Activated CD4-positive, alpha-beta T cell treated with anti-CD3 and anti-CD28 coated beads for 24 hours (primary cell): ENCODE measurements at places on chromosomes 7 and 10.

DNA sequence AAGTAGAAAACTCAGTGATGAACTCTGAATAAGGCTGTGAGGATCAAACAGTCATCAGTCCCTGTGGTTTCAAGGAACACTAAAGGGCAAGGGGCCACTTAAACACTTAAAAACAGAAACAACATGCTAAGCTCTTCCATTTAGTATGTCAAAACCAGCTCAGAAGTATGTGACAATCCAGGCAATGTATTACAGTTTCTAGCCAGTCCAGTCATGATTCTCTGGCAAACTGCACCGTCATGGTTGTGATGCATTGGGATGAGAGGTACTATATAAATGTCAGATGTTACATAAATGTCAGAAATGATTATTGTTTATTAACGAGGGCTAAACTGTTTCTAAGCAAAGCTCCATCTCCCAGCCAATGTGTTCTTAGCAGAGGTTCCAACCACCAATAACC, 4.7 kb upstream of the CREB5 start:
- DNase-seq, result no peak

DNA sequence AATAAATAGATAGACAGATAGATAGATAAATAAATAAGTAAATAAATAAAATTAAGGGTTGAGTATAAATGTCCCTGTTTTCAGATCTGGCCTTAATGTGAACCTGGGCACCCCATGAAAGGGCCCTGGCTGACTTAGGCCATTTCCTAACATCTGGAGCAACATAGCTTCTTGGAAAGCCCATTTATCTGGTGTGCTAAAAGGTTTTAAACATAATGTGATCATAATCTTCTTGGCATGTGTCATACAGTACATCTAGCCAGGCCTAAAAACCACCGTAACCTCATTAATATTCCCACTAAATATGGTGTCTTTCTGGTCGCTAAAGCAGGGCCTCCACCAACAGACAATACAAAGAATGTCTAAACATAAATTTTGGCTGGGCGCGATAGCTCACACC, 142.8 kb downstream of the BTAF1 start:
- no peak for DNase-seq

DNA sequence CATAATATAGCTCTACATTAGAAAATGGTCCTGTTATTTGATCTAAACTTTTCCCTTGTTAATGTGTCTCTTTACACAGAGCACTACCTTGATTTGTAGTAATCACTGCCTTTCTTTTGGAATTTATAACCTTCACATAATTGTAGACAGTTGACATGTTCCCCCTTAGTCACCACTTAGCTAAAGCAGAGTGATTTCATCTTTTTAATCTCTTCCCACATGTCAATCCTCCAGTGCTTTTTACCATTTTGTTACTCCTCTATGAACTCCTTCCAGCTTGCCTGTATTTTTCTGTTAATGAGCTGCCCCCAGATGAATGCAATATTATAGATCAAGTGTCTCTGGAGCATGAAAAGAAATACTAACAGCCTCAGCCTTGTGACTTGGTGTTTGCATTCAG, 2.6 kb upstream of the PPP1R3A start:
- no peak for DNase-seq

DNA sequence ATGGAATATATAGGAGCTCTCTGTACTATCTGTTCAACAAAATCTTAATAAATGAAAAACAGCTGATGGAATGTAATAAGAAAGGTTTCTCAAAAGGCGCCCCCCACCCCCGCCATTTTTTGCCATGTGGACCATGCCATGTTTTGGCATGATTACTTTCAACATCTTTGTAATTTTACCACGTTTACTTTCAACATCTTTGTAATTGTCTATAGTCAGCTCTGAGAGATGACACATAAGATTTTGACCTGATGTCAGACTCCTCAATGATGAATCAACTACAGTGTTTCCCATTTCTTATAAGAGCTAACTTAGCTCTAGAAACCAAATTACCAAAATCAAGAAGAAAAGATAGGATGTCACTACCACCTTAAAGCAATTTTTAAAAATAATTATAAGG, 144.9 kb upstream of the AHR start:
- no peak for DNase-seq

GRCh38 chr7:100674411-100675104, 1.0 kb downstream of the GNB2 start:
- DNase-seq, result no peak

DNA sequence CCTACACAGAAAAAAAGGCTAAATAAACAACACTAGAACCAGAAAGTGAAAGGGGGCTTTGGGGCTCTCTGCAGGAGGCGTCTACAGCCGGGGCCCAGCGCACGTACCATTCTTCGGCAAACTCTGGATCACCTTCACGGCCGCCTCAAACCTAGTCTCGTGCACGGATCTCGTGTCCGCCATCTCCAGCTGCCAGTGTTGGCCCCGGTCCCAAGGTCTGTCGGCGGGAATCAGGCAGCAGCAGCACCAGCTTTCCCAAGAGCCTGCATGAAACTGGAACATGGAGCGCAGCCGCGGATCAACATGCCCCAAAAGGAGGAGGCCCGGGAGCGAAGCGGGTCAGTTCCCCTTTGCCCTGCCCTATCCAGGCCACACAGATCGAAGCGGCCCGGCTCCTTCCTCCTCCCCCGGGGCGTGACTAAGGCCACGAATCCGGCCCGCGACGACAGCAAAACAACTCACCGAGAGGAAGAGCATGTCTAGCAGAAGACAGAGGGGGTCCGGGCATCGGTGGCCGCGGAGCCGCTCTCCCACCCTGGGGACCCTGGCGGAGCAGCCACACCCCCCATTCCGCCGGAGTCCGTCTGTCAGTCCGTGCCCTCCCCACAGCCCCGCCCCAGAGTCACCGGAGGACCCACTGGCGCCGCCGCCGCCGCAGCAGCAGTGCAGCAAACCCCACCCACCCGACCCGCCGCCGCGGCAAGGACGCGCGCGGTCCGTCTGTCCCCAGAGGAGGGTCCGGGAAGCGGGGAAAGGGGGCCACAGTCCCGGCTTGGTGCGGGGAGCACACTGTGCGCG, at the start of gene ACBD5:
Gene ACBD5 (minus strand): TSS at position 586 of the 798 bp plus-strand sequence. CDS start 109 bp downstream, at position 477.
- peak; percentile 60 for DNase-seq

- DNase-seq, result no peak
Observed at GRCh38 chr10:61984803-61985418, 83.4 kb downstream of the ARID5B start.

DNA sequence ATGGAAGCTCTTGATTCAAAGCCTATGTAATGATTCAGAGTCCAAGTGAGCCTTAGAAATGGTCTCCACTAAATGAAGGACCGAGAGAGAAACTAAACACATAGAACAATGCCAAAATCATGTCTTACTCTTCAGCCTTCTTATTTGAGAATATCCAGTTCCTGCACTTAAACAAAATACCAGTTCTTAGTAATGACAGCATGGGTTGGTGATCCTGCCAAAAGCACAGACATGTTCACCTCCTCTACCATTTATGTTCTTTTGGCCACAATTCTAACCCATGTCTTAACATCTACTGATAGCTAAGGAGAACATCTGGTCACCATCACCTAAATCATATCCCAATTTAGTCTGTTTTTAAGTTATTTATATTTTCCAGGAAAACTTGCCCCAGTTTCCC, 239.6 kb upstream of the PTN start:
- DNase-seq, result no peak

DNA sequence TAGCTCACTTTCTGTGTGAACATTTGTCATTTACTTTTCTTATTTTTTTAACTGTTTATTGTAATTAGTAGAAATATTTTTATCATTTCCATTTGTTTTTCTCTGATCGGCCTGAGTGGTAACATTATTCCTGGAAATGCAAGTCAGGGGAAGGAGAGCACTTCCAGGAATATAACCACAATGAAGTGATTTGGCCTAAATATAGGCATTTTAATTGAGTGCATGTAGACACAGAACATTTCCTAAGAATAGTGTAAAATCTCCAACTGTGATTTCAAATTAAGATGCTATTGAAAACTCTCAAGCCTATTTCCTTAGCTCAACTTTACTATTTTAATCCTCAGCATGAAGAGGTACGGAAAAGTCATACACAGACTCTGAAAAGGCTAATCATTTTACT, 86.5 kb upstream of the SKAP2 start:
- DNase-seq, result no peak

GRCh38 chr10:75825661-75826060, 394.2 kb downstream of the LRMDA start:
- no peak for DNase-seq

DNA sequence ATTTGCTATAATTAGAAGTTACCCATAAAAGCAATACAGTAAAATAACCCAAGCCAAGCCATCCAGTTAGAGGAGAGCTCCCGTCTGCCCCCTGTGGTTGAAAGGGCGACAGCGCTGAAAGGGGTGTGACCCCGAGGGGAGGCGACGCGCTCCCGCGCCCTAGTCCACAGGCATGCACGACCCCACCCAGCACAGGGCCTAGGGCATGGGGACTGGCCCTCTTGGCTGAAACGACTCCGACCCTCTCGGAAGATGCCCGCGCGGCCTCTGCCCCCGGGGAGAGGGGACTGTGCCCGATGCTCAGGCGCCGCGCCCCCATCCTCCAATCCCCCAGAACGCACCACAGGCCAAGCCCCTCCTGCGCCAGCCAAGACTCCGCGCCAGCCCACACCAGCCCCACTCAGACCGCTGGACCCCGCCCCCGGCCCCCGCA, 64.0 kb downstream of the CSGALNACT2 start:
- DNase-seq, result no peak

- DNase-seq, result peak; percentile 72
Observed at GRCh38 chr7:102425639-102426267, 7.6 kb upstream of the ORAI2 start.

GRCh38 chr7:143085109-143085508, 33.0 kb downstream of the OR6V1 start:
- no peak for DNase-seq

DNA sequence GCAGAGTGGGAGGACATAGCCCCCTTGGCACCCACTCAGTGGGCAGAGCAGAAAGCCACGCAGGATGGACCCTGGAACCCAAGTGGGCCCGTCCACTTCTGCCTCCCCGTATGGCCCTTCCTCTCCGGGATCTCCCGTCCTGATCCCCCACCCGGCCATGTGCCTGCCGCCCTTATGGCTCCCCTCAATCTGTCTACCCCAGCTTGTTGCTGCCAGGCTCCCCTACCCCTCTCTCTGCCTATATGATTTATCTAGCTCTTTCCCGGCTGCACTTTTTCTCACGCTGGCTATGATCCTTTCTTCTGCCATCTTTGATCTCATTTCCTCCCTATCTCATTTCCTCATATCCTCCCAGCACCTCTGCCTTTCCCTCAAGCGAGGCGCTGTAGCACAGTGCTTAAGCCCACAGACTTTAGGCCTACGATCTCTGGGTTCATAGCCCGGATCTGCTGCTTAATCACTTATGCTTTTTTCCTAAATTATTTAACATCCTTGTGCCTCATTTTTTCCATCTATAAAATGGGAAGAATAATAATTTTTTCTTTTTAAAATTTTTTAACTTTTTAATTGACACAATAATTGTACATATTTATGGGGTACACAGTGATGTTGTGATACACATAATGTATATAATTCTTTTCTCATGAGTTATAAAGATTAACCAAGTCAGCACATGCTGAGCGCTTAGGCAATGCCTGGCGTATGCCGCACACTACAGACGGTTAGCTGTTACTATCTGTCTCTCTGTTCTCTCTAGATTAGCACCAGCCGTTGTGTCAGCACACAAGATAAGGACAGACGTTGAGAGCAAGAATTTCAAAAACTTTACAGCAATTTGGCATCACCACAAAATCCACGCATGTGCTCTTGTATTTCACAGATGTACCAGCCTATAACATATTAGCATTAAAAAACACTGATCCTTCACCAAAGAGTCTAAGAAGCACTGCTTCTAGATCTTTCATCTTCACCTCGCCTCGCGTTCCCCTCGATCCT, 18.1 kb downstream of the KCNH2 start:
- DNase-seq, result no peak

GRCh38 chr10:70661623-70662361, 10.5 kb upstream of the ADAMTS14 start:
- DNase-seq, result no peak

DNA sequence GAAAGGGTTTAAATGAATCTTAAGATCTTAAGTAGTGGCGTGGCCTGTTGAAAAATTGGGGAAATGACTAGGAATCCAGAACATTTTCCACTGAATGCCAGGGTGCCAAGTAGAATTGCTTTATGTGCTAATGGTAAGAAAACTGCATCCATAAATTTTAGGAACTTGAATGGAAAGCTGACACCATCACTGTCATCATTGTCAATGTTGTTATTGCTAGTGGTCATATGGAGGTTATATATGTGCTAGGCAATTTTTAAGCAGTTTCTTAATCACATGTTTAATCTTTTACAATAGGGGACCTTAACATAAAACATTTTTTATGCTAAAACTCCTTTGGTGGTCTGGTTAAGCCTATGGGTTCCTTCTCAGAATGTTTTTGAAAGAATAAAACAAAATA, 13.1 kb downstream of the MARCHF5 start:
- DNase-seq, result no peak

GRCh38 chr10:79588800-79589199, 21.9 kb upstream of the SFTPA1 start:
- DNase-seq, result no peak
